Mononuclear cell (primary cell): ENCODE measurements at places on chromosomes 6 and 20. TPM values are rescaled to one million over a fixed set of nuclear protein-coding genes. Genes with fewer than 3 reads are reported as not detected.

Gene NHLRC1
- total RNA-seq, result 0.52 TPM

Gene SYCP2
- total RNA-seq, result 1.8 TPM

Gene MYMX
- not detected for total RNA-seq

Gene PAK5
- total RNA-seq, result not detected

Gene RIN2
- 10.6 TPM for total RNA-seq

Gene PNLDC1
- total RNA-seq, result 0.10 TPM

Gene PLCB4
- total RNA-seq, result 0.21 TPM

Gene LY6G6D
- 1.0 TPM for total RNA-seq

Gene HDGFL1
- not detected for total RNA-seq

Gene ID4
- total RNA-seq, result not detected

Gene NRSN1
- total RNA-seq, result not detected

Gene COL21A1
- total RNA-seq, result not detected

Gene CST5
- not detected for total RNA-seq

Gene HLA-A
- 1,869 TPM for total RNA-seq

Gene MUC21
- not detected for total RNA-seq

Gene SUMO4
- 16.9 TPM for total RNA-seq

Gene RAET1G
- total RNA-seq, result not detected

Gene PKIB
- 2.1 TPM for total RNA-seq

Gene RAET1E
- total RNA-seq, result not detected

Gene ZNF311
- total RNA-seq, result 0.10 TPM
